ENCODE measurements at places on chromosomes 6 and 20.

- peak; percentile 51 for DNase-seq
Observed at GRCh38 chr6:30842754-30843610, 41.3 kb upstream of the DDR1 start.

DNA sequence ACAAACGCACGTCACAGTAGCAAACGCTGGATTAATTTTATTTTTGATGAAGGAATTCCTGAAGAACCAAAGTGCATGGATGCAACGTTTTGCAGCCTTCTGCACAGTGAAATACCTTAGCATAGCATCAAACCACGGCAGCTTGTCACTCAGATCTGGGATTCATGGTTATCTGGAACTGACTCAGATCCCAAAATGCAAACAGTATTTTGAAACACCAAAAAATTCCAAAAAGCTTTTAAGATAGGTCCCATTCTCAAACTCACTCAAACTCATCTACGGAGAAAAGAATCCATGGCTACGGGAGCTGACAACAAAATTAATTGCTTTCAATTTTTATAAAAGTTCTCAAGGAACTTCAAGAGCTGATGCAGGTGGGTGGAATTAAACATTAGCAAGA, 116.2 kb upstream of the SALL4 start:
- DNase-seq = no peak

DNA sequence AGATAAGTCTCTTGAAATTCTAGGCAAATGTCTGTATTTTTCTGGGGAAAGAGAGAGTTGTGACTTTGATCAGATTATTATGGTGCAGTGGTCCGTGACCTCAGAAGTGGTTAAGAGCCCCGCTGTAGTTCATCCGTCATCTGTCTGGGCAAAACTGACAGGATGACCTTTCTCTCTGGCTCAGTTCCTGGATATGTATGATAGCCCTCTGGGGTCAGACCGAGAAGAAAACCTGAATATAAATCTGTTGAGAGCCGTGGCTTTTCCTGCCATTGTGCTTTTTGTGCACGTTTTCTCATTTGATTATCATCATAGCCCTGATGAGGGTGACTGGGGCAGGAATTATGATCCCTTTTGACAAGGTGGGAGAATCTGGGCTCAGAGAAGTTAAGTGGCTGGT, 26.5 kb downstream of the GHRH start:
- DNase-seq = no peak

GRCh38 chr6:82123632-82124031, 123.9 kb downstream of the IBTK start:
- DNase-seq = no peak

GRCh38 chr6:12208190-12208589, 82.0 kb upstream of the EDN1 start:
- peak; percentile 77 for DNase-seq

DNA sequence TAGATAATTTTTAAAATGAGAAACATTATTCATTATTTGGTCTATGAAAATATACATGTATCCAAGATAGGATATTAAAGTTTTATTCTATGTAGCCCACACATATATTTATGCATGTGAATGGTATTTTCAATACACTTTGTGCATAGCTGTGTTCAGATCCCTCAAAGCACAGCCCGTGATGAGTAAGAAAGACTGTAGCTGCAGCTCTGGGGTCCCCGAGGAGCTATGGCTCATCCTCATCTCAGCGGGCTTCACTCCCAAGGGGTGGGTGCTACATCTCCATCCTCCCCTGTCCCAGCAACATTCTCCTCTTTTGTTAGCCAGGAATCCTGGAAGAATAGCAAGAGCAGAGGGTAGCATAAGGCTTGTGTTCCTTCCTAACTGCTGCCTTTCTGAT, 130.8 kb downstream of the SAMD5 start:
- DNase-seq = no peak

- peak; percentile 72 for DNase-seq
Observed at GRCh38 chr6:41546866-41547798, 951 bp downstream of the FOXP4 start.

DNA sequence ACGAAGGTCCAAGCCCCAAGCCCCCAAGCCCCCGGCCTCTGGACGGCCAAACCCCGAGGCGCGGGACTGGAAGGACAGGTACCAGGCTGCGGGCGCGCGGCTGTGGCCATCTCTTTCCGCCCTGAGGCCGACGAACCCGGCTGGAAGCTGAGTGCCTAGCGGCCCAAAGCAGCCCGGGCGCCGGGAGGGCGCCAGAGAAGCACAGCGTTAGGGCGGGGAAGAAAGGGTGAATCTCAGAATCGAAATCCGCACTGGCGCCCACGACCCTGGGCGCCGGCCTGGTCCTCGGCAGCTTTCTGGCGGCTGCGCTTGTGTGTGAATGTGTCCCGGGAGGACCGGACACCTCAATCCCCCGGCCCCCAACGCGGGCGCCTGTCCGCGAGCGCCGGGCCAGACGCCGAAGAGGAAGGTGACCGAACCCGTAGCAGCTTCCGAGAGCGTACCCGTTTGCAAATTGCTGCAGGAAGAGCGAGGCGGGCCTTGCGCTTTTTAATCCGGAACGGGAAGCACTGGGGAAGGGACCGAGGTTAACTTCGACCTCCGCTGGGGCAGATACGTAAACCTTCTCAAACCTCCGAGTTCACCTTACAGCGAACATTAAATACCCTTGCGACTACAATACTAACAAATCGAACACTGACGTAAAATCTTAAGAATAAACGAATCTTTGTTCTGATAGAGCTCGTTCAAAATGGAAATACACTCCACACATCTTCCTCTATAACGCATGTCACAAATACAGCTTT, 2.9 kb downstream of the NRN1 start:
- no peak for DNase-seq

- DNase-seq = no peak
Observed at GRCh38 chr20:63594043-63594561, 20.1 kb upstream of the HELZ2 start.

GRCh38 chr6:106743612-106744011, 114.2 kb downstream of the QRSL1 start:
- no peak for DNase-seq

GRCh38 chr6:152984513-152984872, 1.7 kb upstream of the FBXO5 start:
- no peak for DNase-seq

- DNase-seq = no peak
Observed at GRCh38 chr6:125512621-125513020, 210.9 kb upstream of the HDDC2 start.
